Left ventricle myocardium inferior (tissue), 1 donor: ENCODE measurements at places on chromosomes 2 and 18.

GRCh38 chr2:53527056-53527455 lies 240.5 kb upstream of the CHAC2 start:
- DNase-seq, result no peak

DNA sequence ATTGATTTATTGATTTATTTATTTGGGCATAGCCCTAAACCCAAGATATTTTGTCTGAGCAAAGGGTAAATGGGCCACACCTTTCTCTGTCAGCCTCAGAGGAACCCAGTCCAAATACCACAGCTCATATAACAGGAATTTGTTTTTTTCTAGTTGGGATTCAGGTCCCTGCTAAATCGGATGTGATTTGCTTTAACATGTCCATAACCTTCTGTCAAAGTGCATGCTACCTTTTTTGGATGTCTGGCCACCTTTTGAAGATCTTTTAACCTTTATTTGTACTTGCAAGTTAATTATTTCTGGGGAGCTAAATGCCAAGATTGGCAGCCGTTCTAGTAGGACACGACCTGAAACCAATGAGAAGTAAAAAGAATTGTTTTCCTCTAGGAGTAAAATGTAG lies 303.2 kb upstream of the UBE2E3 start:
- DNase-seq, result no peak

- DNase-seq, result no peak
These were observed 138.7 kb upstream of the BOD1L2 start for GRCh38 chr18:57008001-57008686.

GRCh38 chr18:48802543-48803290 lies 148.0 kb downstream of the SMAD7 start:
- peak; percentile 13 for DNase-seq

GRCh38 chr2:220779931-220780330 lies 792.2 kb downstream of the EPHA4 start:
- DNase-seq, result no peak

DNA sequence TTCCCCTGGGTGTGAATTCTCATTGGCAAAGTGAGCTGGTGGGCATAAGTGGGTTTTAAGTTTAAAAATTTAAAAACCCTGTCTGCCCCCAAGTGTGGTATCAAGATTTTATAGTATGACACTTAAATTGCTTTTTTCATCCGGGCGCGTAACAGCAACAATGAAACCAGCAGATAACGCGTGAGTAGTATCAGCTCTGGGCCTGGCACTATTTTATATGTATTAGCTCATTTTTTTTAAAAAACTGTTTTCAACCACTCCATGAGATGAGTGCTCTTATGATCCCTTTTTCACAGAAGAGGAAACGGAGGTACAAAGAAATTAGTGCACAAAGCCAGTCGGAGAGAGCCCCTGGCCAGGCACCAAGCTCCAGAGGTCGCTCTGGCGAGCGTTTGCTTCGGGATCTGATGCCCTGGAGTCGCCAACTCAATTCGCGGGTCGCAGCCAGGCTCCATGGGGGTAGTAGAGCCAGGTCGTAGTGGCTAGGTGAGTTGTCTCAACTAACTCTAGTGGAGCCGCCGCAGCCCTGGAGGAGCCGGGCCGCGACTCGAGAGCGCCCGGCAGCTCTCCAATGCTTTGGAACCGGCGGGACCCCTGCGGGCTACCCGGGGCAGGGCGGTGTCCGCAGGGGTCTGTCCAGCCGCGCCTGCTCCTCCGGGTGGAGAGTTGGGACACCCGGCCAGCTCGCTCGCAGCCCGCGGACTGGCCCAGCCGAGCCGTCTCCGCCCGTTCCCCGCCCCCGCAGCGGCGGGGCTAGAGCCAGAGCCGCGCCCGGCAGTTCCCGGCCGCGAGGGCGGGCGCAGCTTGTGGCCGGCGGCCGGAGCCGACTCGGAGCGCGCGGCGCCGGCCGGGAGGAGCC lies at the start of gene IL1R1:
Gene IL1R1, plus strand, starts transcription at position 777 of the 859 bp plus-strand sequence. CDS start 14,979 bp downstream, outside the sequence.
- peak; percentile 85 for DNase-seq

GRCh38 chr2:187174582-187174981 lies 273.5 kb downstream of the CALCRL start:
- DNase-seq, result no peak

DNA sequence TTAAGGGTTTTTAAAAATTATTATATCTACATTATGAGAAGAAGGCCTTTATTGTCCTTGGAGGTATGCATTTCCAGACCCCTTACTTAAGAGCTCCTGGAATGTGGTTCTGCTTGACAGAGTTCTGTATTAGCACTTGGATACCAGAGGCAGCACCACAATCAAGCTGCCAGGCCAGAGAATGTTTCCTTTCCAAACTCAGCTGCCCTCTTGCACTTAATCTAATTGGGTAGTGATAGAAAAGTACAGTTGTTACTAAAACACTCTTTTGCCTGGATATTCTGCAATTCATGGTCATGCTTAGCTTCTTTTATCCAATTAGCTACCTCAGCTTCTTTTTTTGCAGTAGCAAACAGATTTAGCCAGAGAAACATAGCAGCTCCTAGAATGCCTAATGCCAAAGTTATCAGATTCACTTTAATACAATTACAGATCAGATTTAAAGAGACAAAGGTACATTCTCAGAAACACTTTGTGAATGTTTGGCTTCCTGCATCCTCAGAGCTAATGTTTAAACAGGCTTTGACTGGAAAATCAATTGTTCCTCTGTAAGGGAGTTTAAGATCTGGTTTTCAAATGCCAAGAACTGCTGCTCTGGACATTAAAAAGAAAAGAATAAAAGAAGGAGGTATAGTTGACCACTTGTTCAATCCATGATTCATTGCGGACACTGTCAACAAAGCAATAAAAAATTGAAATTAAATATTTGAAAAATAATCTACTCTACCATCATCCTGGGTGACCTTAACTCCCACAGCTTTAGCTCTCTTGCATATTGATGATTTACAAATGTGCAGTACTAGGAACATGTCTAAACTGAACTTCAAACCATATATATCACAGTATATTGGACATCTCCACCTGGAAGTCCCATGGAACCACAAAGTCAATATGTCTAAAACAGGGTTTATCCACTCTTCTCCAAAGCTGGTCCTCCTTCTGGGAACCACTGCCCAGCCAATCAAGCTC lies 12.8 kb downstream of the NOSTRIN start:
- no peak for DNase-seq

GRCh38 chr18:26497866-26498265 lies 50.5 kb downstream of the KCTD1 start:
- no peak for DNase-seq

DNA sequence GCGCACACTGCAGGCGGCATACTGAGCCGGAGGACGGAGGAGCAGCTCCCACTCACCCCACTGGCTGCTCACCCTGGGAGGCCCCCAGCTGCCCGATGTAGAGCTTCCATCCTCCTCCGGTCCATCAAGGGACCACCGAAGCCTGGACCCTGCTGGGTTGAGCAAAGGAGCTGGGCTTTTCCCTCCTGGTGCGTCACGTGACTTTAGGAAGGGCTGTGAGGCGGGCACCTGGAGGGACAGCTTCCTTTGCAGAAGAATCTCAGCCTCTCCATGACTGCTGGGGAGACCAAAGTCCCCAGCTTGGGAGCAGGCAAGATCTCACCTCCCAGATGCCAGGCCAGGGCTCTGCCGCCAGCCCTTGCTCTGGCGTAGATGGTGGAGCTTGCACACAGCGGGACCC lies 102.7 kb downstream of the TWIST2 start:
- DNase-seq, result no peak

GRCh38 chr2:77028032-77028600 lies 494.1 kb downstream of the LRRTM4 start:
- DNase-seq, result no peak

- DNase-seq, result peak; percentile 42
These were observed 106.4 kb downstream of the POLE4 start for GRCh38 chr2:75064691-75065396.

DNA sequence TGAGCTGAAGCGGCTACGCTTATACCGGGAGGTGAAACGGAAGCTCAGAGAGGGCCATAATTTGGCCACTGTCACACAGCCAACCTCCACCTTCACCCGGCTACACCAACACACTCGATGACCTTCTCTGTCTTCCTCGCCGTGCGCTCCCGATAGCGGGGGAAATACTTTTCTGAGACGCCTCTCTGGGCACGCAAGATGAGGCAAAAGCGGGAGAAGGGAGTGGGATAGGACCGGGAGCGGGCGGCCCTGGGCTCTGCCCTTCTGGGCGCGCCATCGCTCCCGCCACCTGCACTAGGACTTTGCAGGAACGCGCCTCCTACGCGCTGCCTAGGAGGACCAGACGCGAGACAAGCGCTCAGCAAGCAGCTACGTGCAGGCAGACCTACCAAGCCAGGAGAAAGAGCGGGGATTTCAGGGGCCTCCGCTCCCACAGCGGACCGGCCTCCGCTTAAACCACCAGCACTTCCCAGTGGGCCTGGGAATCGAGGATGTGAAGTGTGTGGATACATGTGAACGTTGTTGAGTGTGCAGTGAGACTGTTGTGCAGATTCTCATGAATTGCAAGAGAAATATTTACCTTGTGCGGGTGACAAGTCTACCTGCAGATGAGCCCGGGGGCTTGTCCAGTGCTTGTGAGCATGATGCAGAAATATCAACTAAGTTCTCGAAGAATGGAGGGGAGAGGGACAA lies 11.4 kb downstream of the SIX3 start:
- no peak for DNase-seq

GRCh38 chr2:197516393-197516761 lies 511 bp downstream of the MOB4 start:
- DNase-seq, result no peak

- no peak for DNase-seq
These were observed 22.1 kb downstream of the ACADL start for GRCh38 chr2:210203147-210203546.

- DNase-seq, result no peak
These were observed 85.5 kb downstream of the SCN1A start for GRCh38 chr2:166042356-166042755.

DNA sequence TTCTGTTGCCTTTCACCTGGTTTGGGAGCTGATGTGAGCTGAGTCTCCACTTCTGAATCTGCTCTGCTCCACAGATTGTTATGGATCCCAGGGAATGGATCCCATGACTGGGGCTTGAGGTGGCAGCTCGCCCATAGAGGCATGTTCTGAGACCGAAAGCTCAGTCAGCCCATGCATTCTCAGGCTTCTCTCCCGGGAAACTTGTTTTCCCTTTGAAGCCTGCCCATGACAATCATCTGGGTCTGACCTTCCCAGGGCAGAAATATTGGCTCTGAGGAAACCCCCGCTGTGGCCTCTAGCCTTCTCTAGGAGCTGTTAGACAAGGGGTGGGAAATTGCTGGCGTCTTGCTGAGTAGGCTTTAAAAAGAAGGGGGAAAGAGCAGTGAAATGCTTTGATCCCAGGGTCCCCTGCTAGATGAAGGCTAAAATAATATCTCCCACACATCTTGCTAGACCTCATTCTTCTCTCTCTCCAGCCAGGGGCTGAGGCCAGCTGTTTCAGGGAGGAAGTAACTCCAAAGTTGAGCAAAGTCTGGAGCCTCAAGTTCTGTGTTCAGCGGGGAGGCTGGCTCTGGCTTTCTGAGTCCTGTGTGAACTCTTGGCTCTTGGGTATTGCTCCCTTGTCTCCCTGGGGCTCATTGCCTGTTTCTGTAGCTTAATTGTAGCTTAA lies 2.0 kb downstream of the VAMP8 start:
- no peak for DNase-seq

DNA sequence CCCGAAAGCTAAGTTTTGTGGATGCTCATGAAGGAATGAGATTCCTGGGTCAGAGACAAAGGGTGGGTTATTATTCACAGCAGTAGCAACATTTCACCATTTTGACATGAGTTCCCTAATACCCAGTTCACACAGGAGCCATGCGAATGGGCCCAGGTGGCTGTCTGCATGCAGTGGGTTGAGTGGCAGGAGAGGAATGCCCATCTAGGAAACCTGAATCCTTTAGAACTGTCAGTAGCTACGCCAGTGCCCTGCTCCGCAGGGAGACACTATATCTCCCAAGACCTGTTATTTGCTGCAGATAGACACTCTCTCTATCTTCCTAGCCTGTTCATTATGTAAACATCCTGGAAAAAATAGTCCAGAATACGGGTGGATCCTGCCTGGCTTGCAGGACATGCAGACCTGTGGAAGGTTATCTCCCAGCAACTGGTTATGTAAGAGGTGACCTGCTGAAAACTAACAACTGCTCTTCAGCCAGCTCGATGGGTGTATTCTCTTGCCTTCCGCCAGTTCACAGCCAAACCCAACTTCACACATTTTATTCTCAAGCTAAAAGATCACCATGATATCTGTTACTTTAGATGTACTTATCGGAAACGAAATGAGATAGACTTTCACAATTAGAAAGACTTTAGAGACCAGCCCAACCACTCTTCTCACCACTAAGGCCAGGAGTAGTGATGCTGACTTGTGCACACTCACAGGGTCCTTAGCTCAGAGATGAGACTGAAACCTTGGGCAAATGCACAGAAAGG lies 59.1 kb downstream of the MBP start:
- DNase-seq, result no peak

DNA sequence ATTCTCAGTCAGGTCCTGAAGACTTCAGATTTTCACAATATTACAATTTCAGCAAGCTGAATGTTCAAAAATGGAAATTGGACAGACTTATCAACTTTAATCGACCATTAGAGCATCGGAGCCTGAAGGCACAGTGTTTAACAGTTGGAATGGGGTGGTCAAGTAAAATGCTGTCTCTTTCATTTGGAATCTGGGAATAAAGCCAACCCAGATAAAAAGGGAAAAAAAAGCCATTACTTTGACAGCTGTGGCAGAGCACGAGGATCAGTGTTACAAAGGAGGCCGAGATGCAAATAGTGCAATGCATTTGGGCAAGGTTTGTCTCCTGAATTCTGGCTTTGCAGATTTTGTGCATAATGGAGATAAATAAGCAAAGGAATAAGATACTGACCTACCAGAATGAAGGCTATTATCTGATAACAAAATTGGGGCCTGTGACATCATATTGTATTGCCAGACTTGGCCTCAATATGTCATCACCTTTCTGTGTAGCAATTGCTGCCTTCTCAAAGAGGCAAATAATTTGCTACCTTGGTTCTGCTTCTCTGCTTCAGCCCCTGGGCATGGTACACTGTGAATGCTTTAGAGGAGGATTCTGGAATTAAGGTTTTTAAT lies 277.5 kb upstream of the KLHL29 start:
- DNase-seq, result no peak

DNA sequence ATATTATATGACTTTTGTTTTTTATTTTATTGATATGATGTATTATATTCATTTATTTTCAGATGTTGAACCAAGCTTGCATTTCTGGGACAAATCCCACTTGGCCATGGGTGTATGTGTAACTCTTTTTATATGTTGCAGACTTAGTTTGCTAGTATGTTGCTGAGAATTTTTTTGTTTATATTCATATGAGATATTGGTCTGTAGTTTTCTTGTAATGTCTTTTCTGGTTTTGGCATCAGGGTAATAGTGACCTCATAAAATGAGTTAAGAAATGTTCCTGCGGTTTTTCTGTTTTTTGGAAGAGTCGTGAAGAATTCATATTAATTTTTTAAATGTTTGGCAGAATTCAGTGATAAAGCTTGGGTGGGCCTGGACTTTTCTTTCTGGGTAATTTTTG lies 88.7 kb downstream of the ASB1 start:
- DNase-seq, result no peak
